Bronchial epithelial cell (primary cell): ENCODE measurements at places on chromosomes 12 and 14. TPM values are rescaled to one million over a fixed set of nuclear protein-coding genes. Genes with fewer than 3 reads are reported as not detected.

The PTGDR gene
- not detected in 2 replicates for total RNA-seq

The ACOT4 gene
- total RNA-seq, result 0.26 TPM in 2 replicates

The PLA2G1B gene
- not detected in 2 replicates for total RNA-seq

The PLBD1 gene
- 1.1 and 5.4 TPM in 2 replicates for total RNA-seq

The KRT6A gene
- 13,929 and 17,192 TPM in 2 replicates for total RNA-seq

The ADAMTS20 gene
- not detected in 2 replicates for total RNA-seq

The KCNMB4 gene
- total RNA-seq, result 0.26 and 0.79 TPM in 2 replicates

The ARHGEF40 gene
- 3.3 and 6.8 TPM in 2 replicates for total RNA-seq
